ENCODE measurements at places on chromosomes 3 and 15. TPM values are rescaled to one million over a fixed set of nuclear protein-coding genes. Genes with fewer than 3 reads are reported as not detected.

DNA sequence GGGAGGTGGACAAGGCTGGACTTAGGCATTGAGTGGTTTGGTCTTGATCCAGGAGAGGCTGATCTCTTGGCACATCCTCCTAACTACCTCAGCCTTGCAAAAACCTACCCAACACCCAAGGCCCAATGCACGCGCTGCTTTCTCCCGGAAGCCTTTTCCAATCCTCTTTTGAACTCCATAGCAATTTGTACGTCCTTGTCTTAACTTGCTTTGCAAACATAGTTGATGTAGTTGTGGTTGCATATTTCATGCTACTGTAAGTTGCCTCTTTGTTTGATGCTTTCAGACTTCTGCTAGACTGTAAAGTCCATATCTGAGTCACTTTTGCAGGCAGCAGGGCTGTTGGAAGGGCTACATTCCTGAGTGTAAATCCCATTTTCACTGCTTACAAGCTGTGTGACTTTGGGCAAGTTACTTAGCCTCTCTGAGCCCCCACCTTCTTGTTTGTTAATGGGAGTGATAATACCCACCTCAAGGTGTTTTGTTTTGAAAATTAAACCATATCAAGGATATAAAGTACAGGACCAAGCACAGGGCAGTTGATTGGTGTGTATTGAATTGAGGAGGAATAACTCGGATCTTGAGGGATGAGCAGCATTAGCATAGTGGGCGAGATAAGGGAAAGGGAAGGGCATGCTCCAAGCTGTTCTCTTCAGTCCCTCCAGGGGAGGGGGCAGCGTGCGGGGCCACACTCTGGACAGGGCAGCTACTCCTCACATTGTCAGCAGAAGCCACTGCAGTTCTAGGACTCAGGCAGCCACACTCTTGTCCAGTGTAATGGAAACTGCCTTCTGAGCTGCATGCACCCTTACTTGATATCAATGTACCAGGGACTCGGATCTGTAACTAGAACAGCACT is 28.8 kb downstream of the SIAH2 start:
- H3K4me1 ChIP-seq = peaks cover 3% of the 10 kb centered on the region
- H3K36me3 ChIP-seq = no peaks in the 10 kb centered on the region
- no peak overlapping the region for H3K4me3 ChIP-seq
- H3K27me3 ChIP-seq = no peaks in the 10 kb centered on the region

GRCh38 chr15:96553931-96554330 is 223.4 kb downstream of the NR2F2 start:
- no peaks in the 10 kb centered on the region for H3K36me3 ChIP-seq
- H3K27ac ChIP-seq = no peak overlapping the region
- no peaks in the 10 kb centered on the region for H3K4me1 ChIP-seq

DNA sequence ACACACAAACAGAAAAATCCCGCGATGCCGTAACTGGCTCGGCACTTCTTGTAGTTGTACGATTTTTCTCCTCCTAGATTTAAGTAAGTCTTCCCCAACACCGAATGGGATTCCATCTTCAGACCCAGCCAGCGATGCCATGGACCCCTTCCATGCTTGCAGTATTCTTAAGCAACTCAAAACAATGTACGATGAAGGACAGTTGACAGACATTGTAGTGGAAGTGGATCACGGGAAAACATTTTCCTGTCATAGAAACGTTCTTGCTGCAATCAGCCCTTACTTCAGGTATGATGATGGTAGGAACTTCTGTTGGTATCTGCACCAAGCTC is 763 bp downstream of the KBTBD8 start:
- peak overlapping the region; percentile 47 for H3K27ac ChIP-seq
- H3K27me3 ChIP-seq = no peaks in the 10 kb centered on the region
- DNase-seq = no peak
- no peaks in the 10 kb centered on the region for H3K36me3 ChIP-seq

GRCh38 chr3:131109156-131109555 is 82.5 kb downstream of the NEK11 start:
- no peaks in the 10 kb centered on the region for H3K36me3 ChIP-seq
- H3K27ac ChIP-seq = no peak overlapping the region
- H3K4me3 ChIP-seq = no peak overlapping the region
- DNase-seq = no peak
- no peaks in the 10 kb centered on the region for H3K27me3 ChIP-seq
- H3K4me1 ChIP-seq = no peaks in the 10 kb centered on the region

The SERPINI2 gene
- total RNA-seq = not detected

Data from T-cell (primary cell).